ENCODE measurements at places on chromosomes 3 and 15. TPM values are rescaled to one million over a fixed set of nuclear protein-coding genes. Genes with fewer than 3 reads are reported as not detected.

Gene MAP6D1
- 6.5 TPM for total RNA-seq

Gene FOXB1
- total RNA-seq: not detected

Gene FANCD2OS
- total RNA-seq: not detected

Gene FGD5
- total RNA-seq: not detected

Gene EXOSC7
- 47.1 TPM for total RNA-seq

Gene GCHFR
- 6.7 TPM for total RNA-seq

Gene ONECUT1
- 0.25 TPM for total RNA-seq

Gene NRROS
- total RNA-seq: not detected

Gene MNS1
- 2.7 TPM for total RNA-seq

Gene GOLGA8K
- 0.73 TPM for total RNA-seq

Gene SHC4
- 0.86 TPM for total RNA-seq

Gene HHATL
- total RNA-seq: not detected

Gene P2RY1
- total RNA-seq: 0.36 TPM

Gene AGBL1
- total RNA-seq: not detected

Gene INSYN1
- 2.1 TPM for total RNA-seq

Gene SKOR1
- total RNA-seq: 0.03 TPM

Gene EAF2
- total RNA-seq: 2.2 TPM

Gene SCN5A
- 0.70 TPM for total RNA-seq

Gene AADACL2
- not detected for total RNA-seq

Gene TMEM40
- 0.29 TPM for total RNA-seq

Gene DPH6
- total RNA-seq: 14.6 TPM

Gene GPR176
- 11.0 TPM for total RNA-seq

Gene AMIGO3
- 1.4 TPM for total RNA-seq
